Stimulated activated CD8-positive, alpha-beta memory T cell treated with anti-CD3 and anti-CD28 coated beads, Interleukin-7, amount 100 ng/mL, for 1 hour (primary cell): ENCODE measurements at places on chromosomes 16 and 17.

DNA sequence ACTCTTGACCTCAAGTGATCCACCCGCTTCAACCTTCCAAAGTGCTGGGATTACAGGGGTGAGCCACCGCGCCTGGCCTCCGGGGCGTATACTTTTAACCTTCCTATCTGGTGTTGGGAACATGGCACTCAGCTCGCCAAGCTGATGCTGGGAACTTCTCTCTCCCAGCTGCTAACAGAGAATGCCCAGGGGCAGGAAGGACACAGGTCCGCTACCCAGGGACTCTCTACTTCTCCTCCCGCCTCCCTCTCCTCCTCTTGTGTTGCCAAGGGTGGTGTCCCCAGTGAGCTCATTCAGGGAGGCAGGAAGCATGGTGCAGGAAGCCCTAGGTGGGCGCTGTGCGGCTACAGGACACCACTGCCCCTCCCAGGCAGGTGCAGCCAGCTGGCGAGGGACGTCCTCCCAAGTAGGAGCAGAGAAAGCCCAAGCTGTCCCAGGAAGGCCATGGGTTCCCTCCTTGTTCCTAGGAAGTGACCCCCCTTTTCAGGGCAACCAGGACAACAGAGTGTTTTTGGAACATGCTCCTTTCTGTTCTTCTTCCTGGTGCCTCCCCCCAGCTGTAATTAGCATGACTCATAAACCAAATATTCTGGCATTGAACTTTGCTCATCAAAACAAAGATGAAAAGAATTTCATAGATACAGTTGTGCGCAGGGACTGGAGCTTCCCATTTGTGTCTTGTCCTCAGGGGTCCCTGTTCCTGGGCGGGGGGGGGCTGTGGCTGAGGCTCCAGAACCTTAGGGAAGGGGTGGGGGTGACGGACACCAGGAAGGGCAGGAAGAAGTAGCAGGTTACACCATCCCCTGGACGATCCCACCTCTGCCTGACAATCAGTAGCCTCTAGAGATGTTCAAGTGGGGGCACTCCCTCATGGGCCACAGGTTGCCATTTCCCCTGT, 2.7 kb downstream of the C1QTNF1 start:
- no peak for DNase-seq

GRCh38 chr17:41965694-41966462, 717 bp upstream of the CNP start:
- no peak for DNase-seq

- DNase-seq, result no peak
Observed at GRCh38 chr17:46832331-46832821, 13.9 kb upstream of the WNT3 start.

- DNase-seq, result no peak
Observed at GRCh38 chr17:58059141-58059540, 24.1 kb upstream of the DYNLL2 start.

GRCh38 chr16:82047787-82048186, 12.7 kb downstream of the HSD17B2 start:
- DNase-seq, result no peak

DNA sequence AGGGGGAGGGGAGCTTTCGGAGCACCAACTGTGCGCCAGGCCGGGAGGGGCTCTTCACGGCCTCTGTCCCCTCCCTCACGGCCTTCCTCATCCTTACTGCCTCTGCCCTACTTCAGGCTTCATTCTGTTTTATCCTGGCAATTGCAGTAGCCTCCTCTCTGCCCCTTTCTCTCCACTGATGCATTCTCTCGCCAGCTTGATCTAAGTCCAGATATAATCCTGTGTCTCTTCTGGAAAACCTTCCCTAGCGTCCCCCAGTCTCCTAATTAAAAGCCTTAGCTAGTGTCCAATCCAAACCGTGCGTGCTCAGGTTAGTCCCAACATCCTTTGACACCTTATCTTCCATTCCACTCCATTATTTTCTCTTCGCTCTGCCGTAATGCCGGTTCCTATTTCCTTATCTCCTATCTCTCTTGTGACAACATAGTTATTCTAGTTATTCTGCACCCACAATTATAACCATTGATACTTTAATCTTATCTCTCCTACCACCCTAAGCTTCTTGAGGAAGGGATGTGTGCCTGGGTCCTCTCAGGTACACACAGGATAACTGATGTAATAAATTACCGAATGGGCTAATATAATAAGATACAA, 869 bp downstream of the ZNF48 start:
- DNase-seq, result no peak

- DNase-seq, result no peak
Observed at GRCh38 chr17:50150354-50151040, at the start of gene PPP1R9B. PPP1R9B (minus strand) TSS chr17:50150677; CDS start chr17:50150513, 164 bp downstream.

DNA sequence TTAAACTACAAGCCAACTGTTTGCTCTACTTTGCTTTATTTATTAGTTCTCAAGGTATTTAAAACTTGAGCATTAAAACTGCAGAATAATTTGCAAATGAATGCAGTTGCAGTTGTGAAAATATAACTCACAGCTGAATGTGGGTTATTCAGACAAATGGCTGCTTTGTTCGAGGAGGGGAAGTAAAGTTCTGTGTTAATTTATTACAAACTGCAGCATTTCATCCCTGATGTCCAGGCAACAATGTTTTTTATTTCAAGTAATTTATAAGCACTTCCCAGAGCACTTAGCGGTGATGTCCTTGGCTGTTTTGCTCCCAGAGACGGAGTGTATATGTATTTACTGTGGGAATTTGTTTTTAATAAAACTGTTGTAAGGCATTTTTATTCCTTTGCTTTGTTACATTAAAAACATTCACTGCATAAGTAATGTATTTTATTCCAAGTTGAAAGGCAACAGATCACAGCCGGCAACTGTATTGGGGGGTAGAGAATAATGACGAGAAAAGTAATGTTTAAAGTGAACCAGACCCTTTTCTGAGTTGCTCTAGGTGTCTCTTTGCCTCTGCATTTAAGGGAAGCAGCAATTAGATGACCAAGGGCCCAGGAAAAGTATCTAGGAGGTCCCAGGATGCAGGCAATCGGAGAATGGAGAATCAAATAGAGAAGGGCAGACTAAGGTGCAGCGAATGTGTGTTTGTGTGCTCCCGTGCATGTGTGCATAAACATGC, 291.2 kb upstream of the SALL1 start:
- no peak for DNase-seq

- no peak for DNase-seq
Observed at GRCh38 chr17:21525464-21526130, 149.4 kb downstream of the KCNJ12 start.

GRCh38 chr16:3997231-3997841, 116.8 kb upstream of the CREBBP start:
- DNase-seq, result no peak

DNA sequence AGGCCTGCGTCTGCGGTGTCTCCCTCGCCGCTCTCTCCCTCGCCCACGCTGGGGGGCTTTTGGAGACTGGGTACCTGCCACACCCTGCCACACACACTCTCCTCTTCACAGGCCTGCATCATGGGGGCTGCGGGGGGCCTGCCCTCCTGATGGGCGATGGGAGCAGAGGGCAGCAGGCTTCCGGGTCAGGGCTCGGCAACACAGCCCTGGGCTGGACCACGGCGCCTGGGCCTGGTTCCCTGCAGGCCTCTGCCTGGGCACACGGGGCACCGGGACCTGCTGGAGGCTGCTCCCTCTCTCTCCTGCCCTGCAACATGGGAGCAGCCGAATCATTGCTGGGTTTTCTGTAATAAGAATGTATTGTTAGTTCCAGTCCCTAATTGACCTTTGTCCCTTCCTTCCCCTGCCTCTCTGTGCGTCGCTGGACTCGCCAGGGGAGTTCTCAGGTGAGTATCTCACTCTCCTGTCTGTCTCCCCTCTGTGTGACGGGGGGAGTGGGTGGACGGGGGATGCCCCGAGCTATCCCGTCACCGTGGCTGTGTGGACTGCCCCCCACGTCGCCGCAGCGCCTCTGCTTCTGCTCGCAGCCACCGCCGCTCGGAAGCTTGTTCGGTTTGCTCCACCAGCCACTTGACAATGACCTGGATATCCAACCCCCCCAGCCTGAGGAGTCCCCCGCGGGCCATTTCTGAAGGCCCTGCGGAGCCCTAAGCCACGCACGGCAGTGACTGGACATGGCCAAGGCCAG, 13.5 kb downstream of the NME3 start:
- no peak for DNase-seq

DNA sequence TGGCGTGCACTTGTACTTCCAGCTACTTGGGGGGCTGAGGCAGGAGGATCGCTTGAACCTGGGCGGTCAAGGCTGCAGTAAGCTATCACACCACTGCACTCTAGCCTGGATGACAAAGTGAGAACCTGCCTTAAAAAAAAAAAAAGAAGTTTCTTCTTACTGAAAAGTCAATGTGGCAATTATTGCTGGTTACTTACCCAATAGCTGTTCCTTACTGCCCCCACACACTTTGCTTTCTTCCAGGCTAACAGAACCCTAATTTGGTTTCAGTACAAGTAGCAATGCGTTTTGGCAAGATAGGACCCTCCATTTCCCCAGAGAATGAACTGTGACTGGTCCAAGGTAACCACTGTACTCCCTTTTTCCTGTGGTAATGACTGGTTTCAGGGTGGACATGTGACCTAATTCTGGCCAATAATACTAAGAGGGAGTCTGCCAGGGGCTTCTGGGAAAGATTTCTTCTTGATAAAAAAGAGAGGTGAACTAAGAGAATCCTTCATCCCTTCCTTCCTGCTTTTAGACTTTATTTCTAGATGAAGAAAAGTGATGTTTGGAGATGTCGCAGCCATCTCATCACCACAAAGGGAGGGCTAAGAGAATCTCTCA, 58.8 kb upstream of the MSI2 start:
- DNase-seq, result no peak

- DNase-seq, result no peak
Observed at GRCh38 chr17:7001318-7001961, 5.6 kb downstream of the ALOX12 start.

- no peak for DNase-seq
Observed at GRCh38 chr17:41682631-41683030, 6.1 kb upstream of the EIF1 start.

DNA sequence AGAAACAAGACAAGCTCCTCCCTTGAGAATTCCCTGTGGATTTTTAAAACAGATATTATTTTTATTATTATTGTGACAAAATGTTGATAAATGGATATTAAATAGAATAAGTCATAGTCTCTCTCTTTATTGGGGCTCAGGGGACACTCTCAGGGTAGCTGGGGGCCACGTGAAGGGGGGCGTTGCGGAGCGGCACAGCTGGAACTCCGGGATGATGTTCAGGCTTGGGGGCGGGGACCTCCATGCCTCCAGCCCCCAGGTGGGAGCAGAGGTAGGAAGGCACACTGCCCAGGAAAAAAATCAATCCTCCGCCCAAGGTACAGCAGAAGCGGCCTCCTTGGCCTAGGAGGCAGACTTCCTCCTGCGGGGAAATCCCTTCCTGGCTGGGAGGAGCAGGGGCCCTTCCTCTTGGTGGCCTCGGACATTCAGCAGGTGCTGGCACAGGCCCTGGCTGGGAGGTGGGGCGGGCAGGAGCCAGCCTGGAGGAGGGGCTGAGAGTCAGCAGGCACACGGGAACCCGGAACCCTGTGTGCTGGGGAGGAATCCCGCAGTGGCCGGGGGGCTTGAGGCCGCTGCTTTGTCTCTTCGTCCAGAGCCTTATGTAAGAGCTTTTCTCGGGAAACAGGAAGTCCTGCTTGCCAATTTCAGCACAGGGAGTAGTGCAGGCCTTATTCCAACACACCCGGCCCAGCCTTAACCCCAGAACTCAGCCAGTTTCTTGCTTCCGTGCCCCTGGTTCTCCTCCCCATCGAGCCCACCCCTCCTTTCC, 591 bp upstream of the TNFSF13 start:
- no peak for DNase-seq

DNA sequence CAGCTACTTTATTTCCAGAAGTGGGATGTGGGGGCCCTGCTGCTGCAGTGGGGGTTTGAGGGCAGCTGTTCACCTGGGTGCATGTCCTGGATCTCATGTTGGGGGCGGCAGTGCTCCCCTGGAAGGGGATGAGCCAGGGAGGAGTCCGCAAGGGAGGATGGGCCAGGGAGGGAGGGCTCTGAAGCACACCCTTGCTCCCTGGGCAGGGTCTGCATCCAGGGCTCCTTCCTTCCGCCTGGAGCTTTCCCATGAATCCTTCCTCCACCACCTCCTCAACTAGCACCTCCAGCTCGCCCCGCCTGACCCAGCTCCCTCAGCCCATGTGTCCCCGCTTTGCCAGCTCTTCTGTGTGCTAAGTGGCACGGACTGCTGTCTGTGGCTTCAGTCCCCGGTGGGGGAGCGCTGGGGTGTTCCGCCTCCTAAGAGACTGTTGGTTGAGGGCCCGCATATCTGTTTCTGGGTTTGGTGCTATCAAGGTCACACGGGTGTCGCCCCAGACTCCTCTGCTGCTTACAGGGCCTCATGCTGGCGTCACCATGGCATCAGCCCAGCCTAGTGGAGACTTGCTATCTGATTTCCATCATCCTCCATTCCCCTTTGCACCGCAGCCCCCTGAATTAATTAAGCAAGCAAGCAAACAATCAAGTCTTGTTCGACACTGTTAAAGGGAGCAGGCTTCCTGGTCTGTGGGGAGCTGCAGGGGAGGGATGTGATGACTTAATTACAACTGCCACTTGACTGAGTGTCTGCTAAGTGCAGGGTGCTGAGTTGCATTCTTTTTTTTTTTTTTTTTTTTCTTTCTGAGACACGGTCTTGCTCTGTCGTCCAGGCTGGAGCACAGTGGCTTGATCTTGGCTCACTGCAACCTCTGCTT, 71.8 kb downstream of the PRKCA start:
- DNase-seq, result peak; percentile 29

- DNase-seq, result peak; percentile 28
Observed at GRCh38 chr16:22188595-22189442, 17.3 kb upstream of the EEF2K start.

DNA sequence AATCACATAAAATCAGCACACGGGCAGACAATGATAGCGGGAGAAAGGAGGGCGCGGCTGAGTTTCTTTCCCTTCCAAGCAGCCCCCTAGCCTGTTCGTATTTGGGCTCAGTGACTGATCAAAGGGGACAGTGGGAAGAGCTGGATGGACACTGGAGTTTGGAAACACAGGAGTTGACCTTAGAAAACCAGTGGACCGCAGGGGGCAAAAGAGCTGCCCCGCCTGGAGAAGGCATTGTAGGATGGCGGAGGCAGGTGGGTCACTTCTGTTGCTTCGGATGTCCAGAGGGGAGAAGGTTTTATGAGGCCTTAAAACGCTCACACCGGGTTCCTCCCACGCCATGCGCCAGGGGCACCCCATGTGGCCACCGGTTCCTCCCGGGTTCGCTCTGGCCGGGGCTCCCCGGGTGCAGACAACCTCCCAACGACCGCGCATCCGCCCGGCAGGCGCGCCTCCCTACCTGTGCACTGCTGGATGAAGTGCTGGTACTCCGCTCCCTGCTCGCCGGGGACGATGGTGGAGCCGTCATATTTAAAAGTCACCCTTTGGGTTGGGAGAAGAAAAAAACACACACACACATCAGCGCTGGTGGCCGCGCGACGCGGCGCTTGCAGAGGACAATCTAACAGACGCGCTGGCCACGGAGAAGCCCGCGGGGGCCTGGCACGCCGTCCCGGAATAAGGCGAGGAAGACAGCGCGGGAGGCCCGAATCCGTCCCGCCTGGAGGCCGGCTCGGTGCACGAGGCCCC, 662 bp downstream of the COTL1 start:
- DNase-seq, result no peak

DNA sequence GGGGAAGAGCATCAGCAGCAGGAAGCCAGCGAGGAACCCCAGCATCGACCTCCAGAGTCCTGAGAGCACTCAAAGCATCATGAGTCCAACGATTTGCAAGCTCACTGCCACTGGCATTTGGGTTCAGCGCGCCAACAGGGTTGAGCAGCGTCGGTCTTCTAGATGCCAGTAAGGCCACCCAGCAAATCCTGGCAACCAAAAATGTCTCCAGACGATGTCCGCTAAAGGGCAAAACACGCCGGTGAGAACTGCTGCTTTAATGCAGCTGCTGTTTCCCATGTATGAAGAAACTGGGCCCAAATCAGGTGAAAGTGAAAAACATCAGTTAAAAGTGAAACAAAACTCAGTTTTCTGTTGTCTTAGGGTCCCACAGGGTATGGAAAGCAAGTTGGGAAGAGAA, 70.2 kb downstream of the ANKRD11 start:
- DNase-seq, result no peak
